ENCODE measurements at places on chromosomes 1 and 21. TPM values are rescaled to one million over a fixed set of nuclear protein-coding genes. Genes with fewer than 3 reads are reported as not detected.

DNA sequence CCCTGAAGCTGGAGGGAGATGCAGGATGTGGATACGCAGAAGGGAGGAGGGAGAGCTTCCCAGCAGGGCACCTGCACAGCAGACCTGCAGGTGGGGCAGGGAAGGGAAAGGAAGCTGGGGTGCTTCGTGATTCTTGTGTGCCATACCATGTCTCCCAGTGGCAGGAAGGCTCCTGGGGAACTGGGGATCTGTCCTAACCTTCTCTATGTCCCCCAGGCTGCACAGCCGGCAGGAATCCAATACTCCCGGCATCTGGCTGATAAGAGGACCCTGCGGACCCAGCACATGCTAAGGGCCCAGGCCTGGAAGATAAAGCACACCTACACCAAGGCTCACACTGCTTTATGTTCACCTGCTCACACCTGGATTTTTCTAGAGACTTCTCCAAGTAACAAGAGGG lies 79.4 kb downstream of the ITPKB start:
- no peak for DNase-seq

The CCDC27 gene
- total RNA-seq: not detected

The PGLYRP3 gene
- total RNA-seq: not detected

GRCh38 chr1:28290851-28291250 lies 31.5 kb downstream of the SESN2 start:
- no peak for DNase-seq

DNA sequence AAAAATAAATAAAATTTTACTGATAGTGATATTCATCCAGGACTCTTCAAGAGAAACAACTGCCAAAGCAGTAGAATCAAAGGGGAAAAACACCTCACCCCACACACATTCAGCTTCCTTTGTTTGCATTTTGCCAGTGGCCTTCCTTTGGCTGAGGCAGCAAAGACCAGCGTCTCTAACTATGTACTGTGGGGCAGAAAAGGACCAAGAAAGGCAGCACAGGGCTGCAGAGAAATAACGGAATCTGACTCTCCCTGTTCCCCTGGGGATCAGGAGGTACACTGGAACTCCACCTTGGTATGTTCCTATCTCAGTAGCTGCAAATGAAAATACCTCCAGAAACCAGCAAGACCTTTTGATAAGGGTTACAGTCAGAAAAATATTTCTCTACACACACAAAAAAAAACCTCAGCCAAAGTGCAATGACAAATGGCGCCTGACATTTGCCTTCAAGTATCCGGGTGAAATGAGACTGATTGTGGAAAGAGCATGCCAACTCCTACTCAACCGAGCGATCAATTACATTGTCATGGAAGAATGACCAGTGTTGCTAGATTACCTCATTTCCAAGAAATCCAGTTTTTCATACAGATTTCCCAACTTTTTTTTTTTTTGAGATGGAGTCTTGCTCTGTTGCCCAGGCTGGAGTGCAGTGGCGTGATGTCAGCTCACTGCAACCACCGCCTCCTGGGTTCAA lies 50.9 kb downstream of the TARBP1 start:
- DNase-seq: no peak

The CELF3 gene
- not detected for total RNA-seq

DNA sequence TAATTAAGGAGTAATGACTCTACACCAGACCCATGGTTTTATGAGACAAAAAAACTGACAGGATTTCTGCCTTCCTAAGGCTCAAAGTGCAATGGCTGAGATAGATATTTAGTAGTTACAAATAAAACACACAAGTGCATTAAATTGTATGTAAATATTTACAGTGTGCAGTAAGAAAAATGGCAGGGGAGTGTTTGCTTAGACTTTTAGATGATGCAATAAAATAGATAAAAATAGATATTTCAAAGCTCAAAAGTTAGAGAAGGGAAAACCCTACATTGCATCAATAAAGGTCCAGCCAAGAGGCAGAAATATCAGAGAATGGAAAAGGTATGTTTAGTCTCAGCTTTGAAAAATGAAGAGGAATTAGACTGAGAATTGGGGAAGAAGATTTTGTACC lies 226.3 kb upstream of the FGGY start:
- DNase-seq: no peak

GRCh38 chr1:214934045-214934444 lies 148.5 kb upstream of the KCNK2 start:
- no peak for DNase-seq

DNA sequence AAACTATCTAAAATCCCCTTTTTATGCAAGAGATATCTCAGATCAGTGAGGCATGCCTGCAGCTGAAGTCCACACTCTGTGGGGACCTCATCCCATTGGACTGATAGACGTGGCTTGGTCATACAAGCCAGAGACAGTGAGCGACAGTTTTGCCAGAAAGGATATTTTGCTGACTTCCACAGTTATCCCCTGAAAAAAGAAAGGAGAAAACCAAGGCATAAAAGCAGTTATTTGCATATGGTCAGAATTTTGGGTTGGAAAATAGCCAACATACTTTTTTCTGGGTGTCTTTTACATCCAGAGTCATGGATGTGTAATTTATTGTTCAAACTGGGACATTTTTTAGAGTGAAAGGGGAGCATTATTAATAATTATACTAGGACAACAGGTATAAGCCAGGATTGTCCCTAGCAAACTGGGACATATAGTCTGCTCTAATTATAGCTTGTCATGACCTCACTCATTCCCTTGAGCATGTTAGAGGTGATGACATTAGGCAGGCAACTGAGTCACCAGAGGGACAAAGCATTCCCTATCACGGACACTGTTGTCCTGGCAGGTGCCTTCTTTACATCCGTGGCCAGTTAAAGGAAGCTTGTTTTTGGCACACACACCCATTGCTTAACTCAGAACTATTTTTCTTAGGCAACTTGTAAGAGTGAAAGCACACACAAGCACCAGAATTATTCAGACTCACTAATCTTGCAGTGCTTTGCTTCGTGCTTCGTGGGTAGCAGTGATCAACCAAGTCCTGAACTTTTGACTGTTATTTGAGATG lies 65.5 kb downstream of the PRRX1 start:
- no peak for DNase-seq

The ATF3 gene
- 13.7 TPM for total RNA-seq

DNA sequence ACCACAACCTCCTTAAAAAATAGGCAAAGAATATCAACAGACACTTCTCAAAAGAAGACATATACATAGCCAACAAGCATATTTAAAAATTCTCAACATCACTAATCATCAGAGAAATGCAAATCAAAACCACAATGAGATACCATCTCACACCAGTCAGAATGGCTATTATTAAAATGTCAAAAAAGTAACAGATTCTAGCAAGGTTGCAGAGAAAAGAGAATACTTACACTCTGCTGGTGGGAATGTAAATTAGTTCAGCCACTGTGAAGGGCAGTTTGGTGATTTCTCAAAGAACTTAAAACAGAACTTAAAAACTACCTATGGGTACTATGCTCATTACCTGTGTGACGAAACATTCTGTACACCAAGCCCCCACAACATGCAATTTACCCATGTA lies 20.7 kb downstream of the CD1B start:
- no peak for DNase-seq

The MAP10 gene
- 3.3 TPM for total RNA-seq

The FAAH gene
- 5.5 TPM for total RNA-seq

- peak; percentile 80 for DNase-seq
Observed at GRCh38 chr1:37691497-37692077, 729 bp upstream of the CDCA8 start.

The KIAA0040 gene
- 22.8 TPM for total RNA-seq

GRCh38 chr21:34889676-34890469 lies 159.2 kb downstream of the RUNX1 start:
- peak; percentile 92 for DNase-seq

DNA sequence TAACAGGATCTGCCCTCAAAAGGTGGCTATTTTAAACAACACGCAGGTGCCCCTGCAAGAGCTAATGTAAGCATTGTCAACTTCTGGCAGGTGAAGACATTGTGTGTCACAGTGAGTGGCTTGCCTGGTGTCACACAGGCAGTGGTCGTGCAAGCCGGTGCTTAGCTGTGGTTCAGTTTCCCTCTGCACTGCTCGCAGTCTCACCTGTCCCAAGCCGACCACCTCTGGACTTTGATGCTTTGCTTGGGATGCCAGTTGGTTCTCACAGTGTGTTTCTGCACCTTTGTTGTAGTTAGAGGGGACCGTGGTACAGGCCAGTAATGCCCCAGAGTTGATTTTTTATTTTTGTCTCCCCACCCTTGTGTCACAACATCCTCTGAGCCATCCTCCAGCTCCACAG lies 85.2 kb downstream of the UCK2 start:
- DNase-seq: no peak

- DNase-seq: peak; percentile 83
Observed at GRCh38 chr1:156816561-156817328, at the start of gene SH2D2A. Gene SH2D2A, minus strand, starts transcription at chr1:156816848. Its CDS starts 140 bp downstream, at chr1:156816708.

- no peak for DNase-seq
Observed at GRCh38 chr21:39123375-39123774, 59.9 kb downstream of the PSMG1 start.

The CADM3 gene
- total RNA-seq: 6.4 TPM

GRCh38 chr1:115706587-115707425 lies 61.7 kb downstream of the CASQ2 start:
- no peak for DNase-seq

GRCh38 chr1:19222979-19223824 lies 13.1 kb upstream of the UBR4 start:
- no peak for DNase-seq

GRCh38 chr1:22117238-22117637 lies 25.7 kb downstream of the WNT4 start:
- no peak for DNase-seq

- no peak for DNase-seq
Observed at GRCh38 chr1:156241926-156242325, at the start of gene BGLAP. Gene BGLAP, plus strand, starts transcription at chr1:156242184. Its CDS starts 48 bp downstream, at chr1:156242232.

The BTG2 gene
- 44.8 TPM for total RNA-seq

The CHD5 gene
- total RNA-seq: 0.05 TPM

DNA sequence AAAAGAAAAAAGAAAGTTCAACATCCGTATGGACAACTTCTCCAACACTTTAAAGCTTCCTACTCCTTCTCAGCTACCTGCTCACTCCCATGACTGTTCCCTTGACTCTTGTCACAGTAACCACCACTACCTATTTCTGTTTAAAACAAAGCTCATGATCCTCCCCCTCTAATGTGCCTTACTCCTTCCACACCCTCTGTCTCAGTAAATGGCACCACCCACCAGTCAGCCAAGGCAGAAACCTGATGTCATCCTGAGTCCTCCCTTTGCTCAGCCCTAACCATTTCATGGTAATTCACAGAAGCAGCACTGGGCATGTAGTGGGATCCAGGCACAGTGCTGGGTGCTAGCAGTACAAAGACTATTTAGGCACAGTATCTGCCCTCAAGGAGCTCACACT lies 63.0 kb upstream of the PPM1J start:
- DNase-seq: no peak

The KAZN gene
- total RNA-seq: 4.3 TPM

The CDCA8 gene
- total RNA-seq: 0.60 TPM

- no peak for DNase-seq
Observed at GRCh38 chr1:121458291-121459048, 273.7 kb downstream of the SRGAP2C start.

DNA sequence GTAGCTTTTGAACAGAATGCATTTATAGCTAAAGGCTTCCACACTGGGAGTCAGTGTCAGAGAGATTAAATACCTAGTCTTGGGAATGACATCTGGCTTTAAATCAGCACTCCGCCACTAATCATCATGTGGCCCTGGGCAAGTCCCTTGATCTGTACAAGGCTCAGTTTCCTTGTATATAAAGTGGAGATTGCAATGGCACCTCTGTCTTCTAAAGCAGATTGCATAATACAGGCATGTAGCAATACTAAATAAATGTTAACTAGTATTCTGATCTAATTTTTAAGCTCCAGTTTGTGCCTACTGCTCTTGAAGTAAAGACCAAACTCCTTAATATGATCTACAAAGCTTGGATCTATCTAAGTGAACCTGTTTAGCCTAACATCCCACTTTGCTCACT lies 249.4 kb downstream of the PLPP3 start:
- no peak for DNase-seq

DNA sequence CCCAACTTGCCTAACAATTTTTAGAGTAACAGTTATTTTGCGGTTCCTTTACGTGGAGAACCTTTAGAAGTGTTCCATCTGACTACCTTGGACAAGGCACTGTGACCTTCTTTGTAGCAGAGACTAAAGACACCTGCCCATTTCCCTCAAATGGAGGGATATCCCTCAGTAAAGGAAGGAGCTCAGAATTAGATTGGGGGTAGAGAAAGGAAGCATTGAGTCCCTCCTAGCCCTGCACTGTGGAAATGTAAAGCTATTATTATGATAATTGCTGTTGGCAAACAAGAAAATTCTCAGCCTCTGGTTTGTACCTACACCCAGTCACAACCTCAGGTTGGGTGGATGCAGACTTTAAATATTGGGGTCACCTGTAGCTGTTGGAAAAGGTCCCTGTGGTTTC lies 72.6 kb upstream of the MACF1 start:
- no peak for DNase-seq

The SLFNL1 gene
- 0.16 TPM for total RNA-seq

- no peak for DNase-seq
Observed at GRCh38 chr1:23273450-23274133, 56.3 kb upstream of the HTR1D start.

- DNase-seq: no peak
Observed at GRCh38 chr1:30683699-30684098, 39.7 kb downstream of the MATN1 start.

- DNase-seq: no peak
Observed at GRCh38 chr1:169491845-169492281, 6.1 kb upstream of the SLC19A2 start.

DNA sequence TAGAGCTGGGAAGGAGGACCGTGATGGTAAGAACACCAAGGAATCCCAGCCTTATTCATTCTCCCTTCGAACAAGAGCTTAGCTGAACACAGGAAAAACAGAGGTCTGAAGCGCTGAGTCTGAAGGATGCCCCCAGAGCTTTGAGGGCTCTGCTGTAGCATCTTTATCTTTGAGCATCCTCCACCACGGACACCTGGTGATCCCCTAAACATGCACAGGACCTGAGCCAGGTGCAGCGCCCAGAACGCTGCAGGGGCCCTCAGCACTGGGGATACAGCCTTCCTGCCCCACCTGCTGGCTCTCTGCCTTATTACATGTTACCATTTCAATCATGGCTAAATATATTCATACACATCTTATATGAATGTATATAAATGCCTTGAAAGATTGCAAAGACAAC lies 7.7 kb upstream of the GPATCH4 start:
- DNase-seq: no peak

- no peak for DNase-seq
Observed at GRCh38 chr1:58290685-58291372, 255.7 kb downstream of the OMA1 start.

- peak; percentile 63 for DNase-seq
Observed at GRCh38 chr1:109783436-109783835, 19.7 kb upstream of the EPS8L3 start.

DNA sequence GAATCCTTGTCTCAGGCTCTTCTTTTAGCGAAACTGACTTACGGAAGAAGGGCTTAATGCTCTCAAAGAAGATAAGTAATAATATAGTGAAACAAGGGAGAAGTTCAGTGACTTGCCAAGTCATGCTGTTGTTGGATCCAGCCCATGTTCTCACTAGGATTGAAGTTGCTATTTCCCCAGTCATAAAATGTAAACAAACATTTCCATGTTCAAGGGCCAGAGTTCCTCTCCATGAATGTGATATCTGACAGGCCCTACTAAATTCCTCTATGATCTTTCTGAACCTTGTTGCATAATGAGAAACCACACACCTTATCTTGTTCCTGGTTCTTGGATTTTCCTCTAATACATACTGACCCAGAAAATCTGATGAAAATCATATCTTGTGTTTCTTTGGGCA lies 876.5 kb upstream of the B3GALT2 start:
- DNase-seq: no peak
